ENCODE measurements at places on chromosomes 1 and 21.

- H3K27ac ChIP-seq: no peak overlapping the region
- H3K4me1 ChIP-seq: no peaks in the 10 kb centered on the region
- H3K27me3 ChIP-seq: no peaks in the 10 kb centered on the region
- DNase-seq: no peak
Observed at GRCh38 chr1:220322570-220322969, 50.3 kb upstream of the RAB3GAP2 start.

- H3K27ac ChIP-seq: no peak overlapping the region
- no peaks in the 10 kb centered on the region for H3K27me3 ChIP-seq
- H3K4me3 ChIP-seq: no peak overlapping the region
- DNase-seq: no peak
- H3K4me1 ChIP-seq: no peaks in the 10 kb centered on the region
- no peaks in the 10 kb centered on the region for H3K36me3 ChIP-seq
Observed at GRCh38 chr1:61925591-61926298, 183.5 kb downstream of the PATJ start.

GRCh38 chr1:232524056-232524455 lies 105.9 kb downstream of the SIPA1L2 start:
- peaks cover 5% of the 10 kb centered on the region for H3K4me1 ChIP-seq
- H3K27me3 ChIP-seq: no peaks in the 10 kb centered on the region
- H3K4me3 ChIP-seq: no peak overlapping the region
- no peaks in the 10 kb centered on the region for H3K36me3 ChIP-seq
- no peak for DNase-seq

DNA sequence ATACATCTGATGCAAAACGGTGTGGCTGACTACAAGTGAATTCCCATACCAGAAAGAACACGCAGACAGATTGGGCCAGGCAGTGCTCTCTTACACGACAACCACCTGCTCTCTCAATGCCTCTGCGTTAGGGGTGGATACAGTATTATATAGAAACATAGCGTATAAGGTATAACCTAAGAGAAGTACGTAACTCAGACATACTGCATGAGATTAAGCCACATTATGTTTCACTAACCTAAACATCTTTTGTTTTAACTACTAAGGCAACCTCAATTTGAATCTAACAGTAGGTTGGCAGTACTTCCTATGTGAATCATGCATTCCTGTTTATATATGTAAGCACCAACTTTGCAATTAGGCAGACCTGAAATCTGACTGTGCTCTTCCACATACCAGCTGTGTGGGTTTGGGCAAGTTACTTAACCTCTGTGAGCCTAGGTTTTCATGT lies 58.1 kb upstream of the COA6 start:
- peaks cover 6% of the 10 kb centered on the region for H3K4me1 ChIP-seq
- H3K27me3 ChIP-seq: no peaks in the 10 kb centered on the region
- H3K4me3 ChIP-seq: no peak overlapping the region
- no peak for DNase-seq
- H3K36me3 ChIP-seq: no peaks in the 10 kb centered on the region

DNA sequence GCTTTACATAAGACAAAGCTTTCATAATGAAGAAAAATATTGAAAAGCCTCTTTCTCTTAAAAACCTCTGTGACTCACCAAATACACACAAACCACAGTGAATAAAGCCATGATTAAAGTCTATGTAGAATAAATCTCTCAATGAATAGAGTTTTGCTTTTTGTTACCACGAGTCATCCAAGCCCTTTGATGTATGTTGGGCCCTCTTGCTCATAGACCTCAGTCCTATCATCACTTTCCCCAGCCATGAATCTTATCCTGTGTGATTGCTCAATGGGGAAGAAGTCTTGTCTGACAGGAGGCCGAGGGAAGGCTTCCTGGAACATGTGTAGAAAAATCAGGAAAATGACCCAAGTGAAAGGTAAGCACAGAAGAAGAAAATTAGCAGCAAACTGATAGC lies 60.8 kb downstream of the NGF start:
- H3K4me3 ChIP-seq: no peak overlapping the region
- DNase-seq: no peak

DNA sequence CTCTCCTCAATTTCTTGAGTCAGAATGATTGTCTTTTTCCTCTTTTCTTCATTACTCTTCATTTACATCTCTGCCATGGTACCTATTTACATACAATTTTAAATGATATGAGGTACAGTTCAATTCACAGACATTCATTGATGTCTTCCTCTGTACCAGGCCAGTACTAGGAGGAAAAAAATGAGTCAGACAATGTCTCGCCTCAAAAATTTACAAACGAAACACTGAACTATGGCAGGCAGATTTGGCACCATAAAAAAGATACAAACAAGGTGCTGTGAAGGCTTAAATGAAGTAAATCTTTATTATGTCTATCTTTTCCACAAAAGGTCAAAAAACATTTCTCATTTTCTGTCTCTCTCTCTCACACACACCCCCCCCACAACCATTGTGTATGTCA lies 71.0 kb downstream of the RGS13 start:
- no peak for DNase-seq
- no peaks in the 10 kb centered on the region for H3K27me3 ChIP-seq
- H3K4me3 ChIP-seq: no peak overlapping the region
- H3K36me3 ChIP-seq: no peaks in the 10 kb centered on the region
- no peaks in the 10 kb centered on the region for H3K4me1 ChIP-seq

DNA sequence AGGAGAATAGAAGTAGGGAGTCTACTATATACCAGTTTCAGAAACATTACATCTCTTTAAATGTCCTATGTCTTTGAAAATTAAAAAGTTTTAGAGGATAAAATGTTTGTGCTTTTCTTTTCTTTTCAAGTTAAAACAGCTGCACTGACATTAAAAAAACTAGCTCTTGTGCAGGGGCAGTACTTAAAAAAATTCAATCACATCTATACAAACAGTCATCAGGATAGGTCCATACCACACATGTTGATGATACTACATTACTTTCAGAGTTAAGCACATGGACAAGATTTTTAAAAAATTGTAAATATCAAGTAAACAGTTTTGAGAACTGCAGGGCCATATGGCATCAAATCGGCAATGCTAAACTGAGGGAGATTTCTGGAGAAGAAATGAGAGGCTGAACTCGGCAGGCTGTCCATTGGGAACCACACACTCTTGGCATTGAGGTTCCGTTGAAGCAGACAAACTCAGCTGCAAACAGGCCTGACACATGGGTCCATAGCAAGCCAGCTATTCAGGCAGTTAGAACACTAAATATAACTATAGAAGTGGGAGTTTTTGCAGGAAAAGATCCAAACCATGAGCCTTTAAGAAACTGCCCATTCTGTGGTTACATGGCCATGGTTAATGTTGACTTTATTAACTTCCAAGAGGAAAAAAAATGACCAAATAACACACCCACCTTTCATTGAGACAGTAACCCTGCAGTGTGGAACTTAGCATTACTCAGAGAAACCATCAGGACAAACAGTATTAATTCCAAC lies 84.5 kb upstream of the BCL10 start:
- H3K27me3 ChIP-seq: no peaks in the 10 kb centered on the region
- H3K36me3 ChIP-seq: no peaks in the 10 kb centered on the region
- peaks cover 14% of the 10 kb centered on the region for H3K4me1 ChIP-seq
- DNase-seq: no peak
- H3K4me3 ChIP-seq: no peak overlapping the region

DNA sequence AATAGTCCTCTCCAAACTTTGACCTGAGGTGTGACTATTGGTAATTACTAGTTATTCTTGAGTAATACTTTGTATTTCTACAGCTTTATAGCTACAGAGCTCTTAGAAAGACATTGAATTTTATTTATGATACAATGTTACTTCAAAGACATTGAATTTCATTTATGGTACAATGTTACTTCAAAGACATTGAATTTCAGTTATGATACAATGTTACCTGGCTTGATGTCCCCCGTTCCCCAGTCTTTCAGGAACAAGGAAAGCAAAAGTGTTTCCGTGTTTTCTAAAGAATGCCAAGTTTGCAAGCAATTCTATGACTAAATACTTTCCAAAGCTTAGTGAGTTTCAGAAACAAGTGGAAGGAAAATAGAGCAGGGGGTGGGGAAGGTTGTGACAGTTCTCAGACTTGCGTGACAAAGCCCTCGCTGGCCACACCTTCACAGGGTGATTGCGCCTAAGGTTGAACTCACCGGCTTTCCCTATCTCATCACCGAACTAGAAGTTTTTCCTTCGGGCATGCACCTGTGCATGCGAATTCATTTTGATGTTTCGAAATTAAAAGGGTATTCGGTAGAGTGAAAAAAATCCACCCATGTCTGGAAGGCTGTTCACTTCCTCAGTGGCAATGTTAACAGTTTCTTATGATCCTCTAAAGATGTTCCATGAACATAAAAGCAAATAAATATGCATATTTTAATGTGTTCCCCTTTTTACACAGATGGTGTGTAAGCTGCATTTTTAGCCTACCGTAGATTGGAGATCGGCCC lies 909 bp upstream of the PAXBP1 start:
- H3K27me3 ChIP-seq: no peaks in the 10 kb centered on the region
- H3K4me1 ChIP-seq: peaks cover 25% of the 10 kb centered on the region
- no peaks in the 10 kb centered on the region for H3K36me3 ChIP-seq
- no peak overlapping the region for H3K4me3 ChIP-seq
- DNase-seq: peak; percentile 54

- no peaks in the 10 kb centered on the region for H3K36me3 ChIP-seq
- no peak overlapping the region for H3K27ac ChIP-seq
- no peak for DNase-seq
- no peaks in the 10 kb centered on the region for H3K27me3 ChIP-seq
- no peak overlapping the region for H3K4me3 ChIP-seq
Observed at GRCh38 chr1:10773376-10773775, 23.1 kb downstream of the CASZ1 start.

DNA sequence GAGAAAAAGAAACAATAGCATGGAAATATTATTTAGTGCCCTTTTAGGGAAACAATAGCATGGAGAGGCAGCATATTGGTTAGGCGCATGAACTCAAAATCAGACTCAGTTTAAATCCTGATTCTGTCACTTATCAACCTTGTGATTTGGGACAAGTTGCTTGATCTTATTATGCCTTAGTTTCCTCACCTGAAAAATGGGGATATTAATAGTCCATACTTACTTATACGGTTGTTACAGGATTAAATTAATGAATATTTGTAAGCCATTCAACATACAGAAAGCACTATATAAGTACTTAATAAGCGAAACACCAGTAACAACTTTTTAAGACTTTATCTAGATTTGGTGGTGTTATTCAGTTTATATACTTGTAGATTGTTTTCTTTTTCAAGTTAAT lies 1.2 kb downstream of the TSEN15 start:
- H3K36me3 ChIP-seq: no peaks in the 10 kb centered on the region
- peaks cover 33% of the 10 kb centered on the region for H3K4me1 ChIP-seq
- no peak overlapping the region for H3K27ac ChIP-seq
- no peak for DNase-seq

DNA sequence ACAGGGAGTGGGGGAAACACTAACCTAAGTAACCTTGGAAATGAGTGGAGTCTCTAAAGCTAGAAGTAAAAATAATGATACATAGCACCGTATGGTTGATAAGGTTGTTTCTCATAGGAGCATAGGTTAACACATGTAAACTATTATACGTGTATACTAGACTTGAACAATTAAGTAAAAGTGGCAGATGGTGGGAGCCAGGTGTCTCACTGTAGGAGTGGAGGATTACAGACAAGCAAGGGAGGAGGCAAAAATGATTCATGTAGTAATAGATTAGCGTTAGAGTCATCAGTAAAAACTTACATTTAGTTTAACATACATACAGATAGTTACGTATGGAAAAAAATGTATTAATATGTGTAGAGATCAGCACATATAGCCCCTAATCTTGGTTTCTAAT lies 138.4 kb upstream of the DSCAM start:
- H3K36me3 ChIP-seq: no peaks in the 10 kb centered on the region
- H3K27me3 ChIP-seq: no peaks in the 10 kb centered on the region
- H3K27ac ChIP-seq: no peak overlapping the region
- H3K4me1 ChIP-seq: no peaks in the 10 kb centered on the region
- no peak overlapping the region for H3K4me3 ChIP-seq
- DNase-seq: no peak

- H3K4me1 ChIP-seq: no peaks in the 10 kb centered on the region
- no peak for DNase-seq
- H3K36me3 ChIP-seq: peaks cover 44% of the 10 kb centered on the region
- H3K4me3 ChIP-seq: no peak overlapping the region
- H3K27ac ChIP-seq: no peak overlapping the region
- H3K27me3 ChIP-seq: no peaks in the 10 kb centered on the region
Observed at GRCh38 chr1:169860750-169861149, 32.9 kb downstream of the SCYL3 start.

GRCh38 chr1:31717341-31717740 lies 13.5 kb upstream of the COL16A1 start:
- H3K36me3 ChIP-seq: no peaks in the 10 kb centered on the region
- H3K4me1 ChIP-seq: peaks cover 27% of the 10 kb centered on the region
- DNase-seq: no peak
- no peaks in the 10 kb centered on the region for H3K27me3 ChIP-seq
- H3K27ac ChIP-seq: no peak overlapping the region

GRCh38 chr21:31656199-31657095 lies 3.0 kb upstream of the SOD1 start:
- peaks cover 12% of the 10 kb centered on the region for H3K4me1 ChIP-seq
- H3K27me3 ChIP-seq: no peaks in the 10 kb centered on the region
- no peak overlapping the region for H3K4me3 ChIP-seq
- H3K36me3 ChIP-seq: no peaks in the 10 kb centered on the region
- no peak overlapping the region for H3K27ac ChIP-seq

- H3K36me3 ChIP-seq: no peaks in the 10 kb centered on the region
- no peaks in the 10 kb centered on the region for H3K27me3 ChIP-seq
- DNase-seq: no peak
- H3K4me3 ChIP-seq: no peak overlapping the region
Observed at GRCh38 chr21:29230551-29231261, 68.0 kb upstream of the BACH1 start.

GRCh38 chr1:172638885-172639831 lies 19.7 kb upstream of the FASLG start:
- no peaks in the 10 kb centered on the region for H3K36me3 ChIP-seq
- H3K27me3 ChIP-seq: no peaks in the 10 kb centered on the region
- no peak for DNase-seq
- H3K4me3 ChIP-seq: no peak overlapping the region
- no peaks in the 10 kb centered on the region for H3K4me1 ChIP-seq

GRCh38 chr1:247330548-247331171 lies 1.0 kb downstream of the ZNF496 start:
- peaks cover 10% of the 10 kb centered on the region for H3K36me3 ChIP-seq
- peak overlapping the region; percentile 92 for H3K27ac ChIP-seq
- no peaks in the 10 kb centered on the region for H3K27me3 ChIP-seq
- H3K4me1 ChIP-seq: peaks cover 14% of the 10 kb centered on the region
- peak overlapping the region; percentile 95 for H3K4me3 ChIP-seq
- DNase-seq: no peak

DNA sequence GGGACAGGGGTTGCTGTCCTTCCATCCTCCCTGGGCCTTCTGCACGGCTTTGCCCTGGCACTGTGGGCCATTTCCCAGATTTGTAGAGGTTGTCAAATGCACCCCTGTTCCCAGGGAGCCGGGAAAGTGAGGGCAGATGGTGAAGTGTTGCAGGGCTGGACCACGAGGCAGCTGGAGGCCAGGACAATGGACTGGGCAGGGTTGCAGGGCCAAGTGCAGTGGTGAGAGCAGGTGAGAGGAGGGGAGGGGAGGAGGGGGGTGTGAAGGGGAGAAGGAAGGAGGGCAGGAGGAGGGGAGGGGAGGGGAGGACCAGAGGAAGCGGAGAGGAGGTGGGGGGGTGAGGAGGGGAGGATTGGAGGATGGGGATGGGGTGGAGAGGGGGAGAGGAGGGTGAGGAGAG lies 443.9 kb downstream of the CAMTA1 start:
- no peaks in the 10 kb centered on the region for H3K27me3 ChIP-seq
- no peak overlapping the region for H3K27ac ChIP-seq
- DNase-seq: no peak
- no peak overlapping the region for H3K4me3 ChIP-seq
